Stimulated activated CD4-positive, alpha-beta T cell treated with anti-CD3 and anti-CD28 coated beads, Interleukin-12 subunit alpha, Interleukin-12 subunit beta, amount 100 ng/mL, for 24 hours (primary cell): ENCODE measurements at places on chromosomes 2 and 18.

- DNase-seq: no peak
These were observed 237.5 kb downstream of the LOXHD1 start for GRCh38 chr18:46419391-46420141.

DNA sequence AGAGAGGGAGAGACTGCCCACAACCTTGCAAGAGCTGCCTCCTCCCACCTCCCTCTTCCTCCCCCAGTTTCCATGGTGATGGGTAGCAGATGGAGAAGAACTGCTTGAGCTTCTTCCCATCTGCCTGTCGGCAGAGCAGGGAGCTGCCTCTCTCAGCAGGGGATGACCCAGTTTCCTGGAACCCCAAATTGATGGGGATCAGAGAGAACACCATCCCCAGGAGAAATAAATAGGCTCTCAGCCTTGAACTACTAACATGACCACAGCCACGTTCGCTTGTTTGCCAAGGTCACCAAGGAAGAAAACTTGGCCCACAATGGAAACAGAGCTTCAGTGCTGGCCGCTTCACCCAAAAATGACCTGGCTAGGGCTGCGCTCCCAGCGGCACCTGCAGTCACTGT lies 82.2 kb downstream of the ADD2 start:
- no peak for DNase-seq

GRCh38 chr2:197358931-197359330 lies 48.4 kb upstream of the ANKRD44 start:
- no peak for DNase-seq

- DNase-seq: no peak
These were observed 117.9 kb downstream of the SPHKAP start for GRCh38 chr2:228063558-228063957.

DNA sequence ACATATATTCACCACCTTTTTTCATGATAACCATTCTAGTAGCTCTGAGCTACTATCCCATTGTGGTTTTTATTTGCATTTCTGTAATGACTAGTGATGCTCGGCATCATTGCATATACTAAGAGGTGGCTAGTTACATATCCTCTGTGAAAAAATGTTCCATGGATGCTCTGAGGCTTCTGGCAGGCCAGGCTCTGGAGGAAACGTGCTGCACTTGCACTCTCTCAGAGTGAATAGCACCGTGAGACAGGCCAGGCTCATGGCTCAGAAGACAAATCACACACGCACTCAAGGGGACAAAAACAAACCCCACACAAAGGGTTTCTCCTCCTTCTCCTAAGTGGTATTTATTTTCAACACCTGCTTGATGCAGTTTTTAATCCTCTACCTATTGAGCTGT lies 1085.3 kb upstream of the CNTNAP5 start:
- DNase-seq: no peak

DNA sequence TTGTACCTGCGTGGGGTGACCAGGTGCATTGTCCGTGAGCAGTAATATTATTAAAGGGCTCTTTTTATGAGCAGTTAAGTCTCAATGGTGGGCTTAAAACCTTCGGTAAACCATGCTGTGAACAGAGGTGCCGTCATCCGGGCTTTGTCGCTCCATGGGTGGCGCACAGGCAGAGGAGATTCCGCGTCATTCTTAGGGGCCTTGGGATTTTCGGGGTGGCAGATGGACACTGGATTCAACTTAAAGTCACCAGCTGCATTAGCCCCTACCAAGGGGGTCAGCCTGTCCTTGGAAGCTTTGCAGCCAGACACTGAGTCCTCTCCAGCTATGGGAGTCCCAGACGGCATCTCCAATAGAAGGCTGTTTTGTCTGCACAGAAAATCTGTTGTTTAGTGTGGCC lies 107.7 kb downstream of the NFATC1 start:
- DNase-seq: no peak
